ENCODE measurements at places on chromosomes 4 and X.

GRCh38 chr4:151012820-151013219 lies 2.3 kb downstream of the LRBA start:
- DNase-seq: no peak

- DNase-seq: peak; percentile 86
Measured at GRCh38 chr4:22515145-22515887, 550 bp downstream of the ADGRA3 start.

DNA sequence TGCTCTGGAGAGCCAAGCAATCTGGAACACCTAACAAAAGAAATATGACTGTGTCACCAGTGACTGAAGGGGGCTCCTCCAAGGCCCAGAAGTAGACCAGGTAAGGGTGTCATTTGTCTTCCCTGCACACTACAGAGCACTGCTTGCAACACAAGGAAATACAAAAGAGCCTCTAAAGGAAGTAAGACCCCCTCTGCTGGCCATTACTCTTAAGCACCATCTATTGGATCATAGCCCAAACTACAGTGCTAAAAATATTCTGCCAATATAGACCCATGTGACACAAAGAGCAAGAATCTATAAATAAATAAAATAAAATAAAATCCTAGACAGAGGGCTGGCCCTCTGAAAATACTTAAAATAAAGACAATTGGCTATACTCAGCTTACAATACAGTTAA lies 528.7 kb downstream of the TMA16 start:
- DNase-seq: no peak

GRCh38 chrX:146754268-146754667 lies 55.3 kb upstream of the CXorf51B start:
- DNase-seq: no peak

All from HepG2 (cell line).